ENCODE measurements at places on chromosomes 5 and 9. TPM values are rescaled to one million over a fixed set of nuclear protein-coding genes. Genes with fewer than 3 reads are reported as not detected.

HTR1A gene
- total RNA-seq, result not detected

FOXD4L5 gene
- 0.08 TPM for total RNA-seq

TRPM6 gene
- total RNA-seq, result 0.05 TPM

STK32A gene
- total RNA-seq, result not detected

DRD1 gene
- total RNA-seq, result 1.0 TPM

SPATA31A3 gene
- not detected for total RNA-seq

MTRR gene
- 57.8 TPM for total RNA-seq

GFI1B gene
- total RNA-seq, result 0.08 TPM

All from Panc1 (cell line).